HT1080 (cell line): ENCODE measurements at places on chromosomes 1 and 21. TPM values are rescaled to one million over a fixed set of nuclear protein-coding genes. Genes with fewer than 3 reads are reported as not detected.

SLAMF1 gene
- 0.03 TPM in 1 of 2 replicates, not detected in the other for total RNA-seq

KDF1 gene
- total RNA-seq, result not detected in 2 replicates

PAX7 gene
- total RNA-seq, result not detected in 2 replicates

SPATA17 gene
- 0.93 and 2.5 TPM in 2 replicates for total RNA-seq

LCE2B gene
- total RNA-seq, result not detected in 2 replicates

MARCKSL1 gene
- total RNA-seq, result 89.4 and 127 TPM in 2 replicates

KRTAP7-1 gene
- not detected in 2 replicates for total RNA-seq

CZIB gene
- 60.4 and 60.9 TPM in 2 replicates for total RNA-seq

SLC22A15 gene
- total RNA-seq, result 1.6 and 3.2 TPM in 2 replicates

SYDE2 gene
- total RNA-seq, result 2.3 and 3.7 TPM in 2 replicates

TMCC2 gene
- total RNA-seq, result 1.5 and 2.3 TPM in 2 replicates

FOXD2 gene
- 1.0 and 1.1 TPM in 2 replicates for total RNA-seq

SLC6A9 gene
- 4.1 and 6.4 TPM in 2 replicates for total RNA-seq

CRNN gene
- not detected in 2 replicates for total RNA-seq

RGS7 gene
- total RNA-seq, result 1.8 and 2.1 TPM in 2 replicates

CNIH3 gene
- total RNA-seq, result 24.8 and 29.1 TPM in 2 replicates

SPRR2B gene
- not detected in 2 replicates for total RNA-seq

SDHB gene
- 292 and 299 TPM in 2 replicates for total RNA-seq

GART gene
- 143 and 162 TPM in 2 replicates for total RNA-seq

SPATA45 gene
- not detected in 2 replicates for total RNA-seq

OR2T11 gene
- total RNA-seq, result not detected in 2 replicates

SYPL2 gene
- 0.05 and 0.17 TPM in 2 replicates for total RNA-seq

FCN3 gene
- not detected in 2 replicates for total RNA-seq

LRRC39 gene
- not detected in 2 replicates for total RNA-seq

KLF17 gene
- 0.23 and 0.74 TPM in 2 replicates for total RNA-seq

KRTAP21-3 gene
- total RNA-seq, result not detected in 2 replicates

PEAR1 gene
- total RNA-seq, result 4.1 and 5.2 TPM in 2 replicates

CDCA8 gene
- total RNA-seq, result 29.3 and 38.4 TPM in 2 replicates

TIPRL gene
- 48.9 and 53.0 TPM in 2 replicates for total RNA-seq

ARV1 gene
- total RNA-seq, result 31.5 and 34.7 TPM in 2 replicates

SOX13 gene
- 7.4 and 7.9 TPM in 2 replicates for total RNA-seq

DDR2 gene
- total RNA-seq, result 29.0 and 34.4 TPM in 2 replicates
